ENCODE measurements at places on chromosomes 1 and 21.
A peak's percentile ranks its signal among the peaks of the same experiment; 100 is the strongest.

- no peak for DNase-seq
Observed at GRCh38 chr1:226978432-226979114, 38.5 kb downstream of the COQ8A start.

DNA sequence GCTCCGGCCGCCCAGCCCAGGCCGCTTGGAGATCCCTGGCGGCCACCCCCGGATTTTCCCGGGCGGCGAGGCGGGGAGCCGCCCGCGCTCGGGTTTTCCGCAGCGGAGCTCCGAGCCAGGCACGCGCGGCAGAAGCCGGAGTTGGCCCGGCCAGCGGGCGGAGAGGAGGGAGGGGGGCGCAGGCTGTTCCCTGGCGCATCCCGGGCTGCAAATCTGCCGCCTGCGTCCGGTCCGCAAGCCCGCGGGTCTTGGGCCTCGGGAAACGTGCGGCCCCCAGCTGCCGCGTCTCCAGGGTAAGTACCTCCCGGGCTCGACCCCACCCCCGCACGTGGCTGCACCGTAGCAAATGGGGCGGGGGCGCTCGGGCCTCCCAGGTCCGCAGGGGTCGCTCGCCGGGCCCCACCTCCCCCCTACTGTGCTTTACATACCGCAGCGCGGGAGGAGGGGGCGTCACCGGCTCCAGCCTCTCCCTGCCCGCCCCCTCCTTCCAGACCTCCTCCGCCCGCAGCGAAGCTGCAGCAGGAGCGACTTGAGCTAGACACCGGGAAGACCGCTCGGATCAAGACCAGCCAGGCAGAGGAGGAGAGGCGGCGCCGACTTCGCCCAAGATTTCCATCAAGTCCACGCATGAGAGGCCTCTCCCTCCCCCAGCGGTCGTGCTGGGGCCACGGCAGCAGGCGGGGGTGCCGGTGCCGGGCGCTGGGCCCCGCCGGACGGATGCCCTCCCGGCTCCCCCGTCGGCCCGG is 1.6 kb downstream of the TMEM200B start:
- DNase-seq = no peak

DNA sequence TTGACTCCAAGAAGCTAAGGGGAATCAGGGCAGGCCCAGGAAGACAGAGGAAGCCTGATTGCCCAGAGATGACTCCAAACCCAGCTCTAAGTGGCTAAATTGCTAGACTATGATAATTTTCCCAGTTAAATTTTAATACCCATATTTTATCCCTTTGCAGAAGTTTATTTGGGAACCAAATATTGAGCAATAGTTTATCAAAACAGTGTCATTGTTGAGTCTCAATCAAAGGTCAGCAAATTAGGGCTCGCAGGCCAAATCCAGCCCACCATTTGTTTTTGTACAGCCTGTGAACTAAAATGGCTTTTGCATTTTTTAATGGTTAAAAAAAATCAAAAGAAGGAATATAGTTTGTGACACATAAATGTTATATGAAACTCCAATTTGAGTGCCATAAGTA is 47.1 kb downstream of the LBR start:
- DNase-seq = no peak

- DNase-seq = peak; percentile 28
Observed at GRCh38 chr1:67760030-67760821, 73.0 kb downstream of the GNG12 start.

DNA sequence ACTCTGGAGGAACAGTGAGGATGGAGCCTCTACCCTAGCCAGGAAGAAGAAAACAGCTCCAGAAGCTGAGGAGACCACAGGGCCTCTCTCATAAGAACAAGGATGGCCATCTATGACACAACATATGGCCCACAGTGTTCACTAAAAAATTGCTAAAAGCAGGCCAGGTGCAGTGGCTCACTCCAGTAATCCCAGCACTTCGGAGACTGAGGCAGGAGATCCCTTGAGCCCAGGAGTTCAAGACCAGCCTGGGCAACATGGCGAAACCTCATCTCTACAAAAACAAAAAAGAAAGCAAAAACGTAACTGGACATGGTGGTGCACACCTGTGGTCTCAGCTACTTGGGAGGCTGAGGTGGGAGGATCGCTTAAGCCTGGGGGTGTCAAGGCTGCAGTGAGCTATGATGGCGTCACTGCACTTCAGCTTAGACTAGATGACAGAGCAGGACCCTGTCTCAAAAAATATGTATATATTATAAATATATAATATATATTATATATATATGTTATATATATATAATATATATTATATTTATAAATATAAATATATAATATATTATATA is 103.1 kb downstream of the TOMM20 start:
- DNase-seq = no peak

DNA sequence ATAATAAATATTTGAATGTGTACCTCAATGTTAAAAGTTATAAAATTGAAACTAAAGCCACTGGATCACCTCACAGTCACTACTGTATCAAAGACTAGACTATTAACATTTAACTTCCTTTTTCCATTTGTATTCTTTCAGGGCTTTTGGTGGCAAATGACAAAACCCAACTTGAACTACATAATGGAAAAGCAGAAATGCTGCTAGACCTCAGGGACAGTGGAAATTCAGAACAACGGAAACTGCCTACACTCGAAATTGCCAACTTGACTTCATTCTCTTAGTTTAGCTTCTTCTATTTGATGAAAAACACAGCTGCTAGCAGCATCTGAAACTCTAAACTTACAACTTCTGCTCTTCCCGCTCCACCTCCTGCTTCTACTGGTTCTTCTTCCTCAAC is 34.9 kb upstream of the NTNG1 start:
- no peak for DNase-seq

- DNase-seq = no peak
Observed at GRCh38 chr21:29939924-29940275, at the start of gene GRIK1. Gene GRIK1, minus strand, starts transcription at chr21:29939996.

DNA sequence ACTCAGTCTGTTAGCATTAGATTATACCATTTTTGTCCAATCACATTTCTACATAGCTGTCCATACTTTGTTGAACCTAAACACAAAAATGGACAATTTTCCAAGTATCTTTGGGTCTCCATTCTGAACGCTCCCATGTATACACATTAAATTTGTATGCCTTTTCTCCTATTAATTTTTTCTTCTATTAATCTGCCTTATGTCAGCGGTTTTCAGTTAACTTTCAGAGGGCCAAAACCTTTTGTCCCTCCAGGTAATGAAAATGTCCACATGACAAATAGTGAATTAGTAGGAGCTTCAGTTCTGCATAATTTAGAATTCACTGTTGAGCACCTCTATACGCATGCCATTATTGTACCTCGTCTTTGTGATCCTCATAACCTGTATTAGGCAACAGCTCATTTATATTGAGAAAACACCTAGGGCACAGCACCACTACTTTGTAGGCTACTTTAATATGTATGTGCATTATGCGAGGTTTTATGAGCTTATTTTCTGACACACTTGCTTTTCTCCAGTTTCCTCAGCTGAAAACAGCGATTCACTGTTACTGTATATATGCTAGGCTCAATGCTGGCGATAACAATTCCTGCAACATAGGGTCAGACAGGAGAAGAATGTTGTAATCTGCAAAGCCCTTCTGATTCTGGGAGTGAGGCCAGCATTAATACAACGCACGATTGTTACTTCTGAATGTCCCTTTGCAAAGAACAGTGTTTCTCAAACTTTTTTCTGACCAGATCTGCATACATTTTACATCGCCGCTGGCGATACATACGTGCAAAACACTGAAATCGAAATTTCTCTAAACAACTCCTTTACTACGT is 1.1 kb upstream of the ABCD3 start:
- no peak for DNase-seq

- no peak for DNase-seq
Observed at GRCh38 chr1:108033550-108033951, 68.6 kb upstream of the VAV3 start.

- DNase-seq = no peak
Observed at GRCh38 chr1:47382399-47382983, 33.6 kb upstream of the FOXE3 start.

DNA sequence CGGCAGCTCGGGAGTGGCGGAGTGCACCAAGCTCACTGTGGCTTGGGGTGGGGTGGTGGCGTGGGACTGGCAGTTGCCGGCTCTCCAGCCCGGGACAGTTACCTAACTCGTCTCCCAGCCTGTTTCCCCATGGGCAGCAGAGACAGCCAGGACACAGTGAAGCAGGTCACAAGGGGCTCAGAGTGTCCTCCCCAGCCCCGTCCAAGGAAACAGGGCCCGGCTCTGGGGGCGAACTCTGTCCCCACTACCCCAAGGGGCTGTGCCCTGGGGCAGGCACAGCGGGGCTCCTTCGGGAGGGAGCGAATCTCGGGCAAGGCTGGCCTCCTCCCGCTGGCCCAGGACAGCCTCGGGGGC is 759 bp downstream of the GPR157 start:
- no peak for DNase-seq

- no peak for DNase-seq
Observed at GRCh38 chr1:5704561-5705514, 287.4 kb downstream of the NPHP4 start.

DNA sequence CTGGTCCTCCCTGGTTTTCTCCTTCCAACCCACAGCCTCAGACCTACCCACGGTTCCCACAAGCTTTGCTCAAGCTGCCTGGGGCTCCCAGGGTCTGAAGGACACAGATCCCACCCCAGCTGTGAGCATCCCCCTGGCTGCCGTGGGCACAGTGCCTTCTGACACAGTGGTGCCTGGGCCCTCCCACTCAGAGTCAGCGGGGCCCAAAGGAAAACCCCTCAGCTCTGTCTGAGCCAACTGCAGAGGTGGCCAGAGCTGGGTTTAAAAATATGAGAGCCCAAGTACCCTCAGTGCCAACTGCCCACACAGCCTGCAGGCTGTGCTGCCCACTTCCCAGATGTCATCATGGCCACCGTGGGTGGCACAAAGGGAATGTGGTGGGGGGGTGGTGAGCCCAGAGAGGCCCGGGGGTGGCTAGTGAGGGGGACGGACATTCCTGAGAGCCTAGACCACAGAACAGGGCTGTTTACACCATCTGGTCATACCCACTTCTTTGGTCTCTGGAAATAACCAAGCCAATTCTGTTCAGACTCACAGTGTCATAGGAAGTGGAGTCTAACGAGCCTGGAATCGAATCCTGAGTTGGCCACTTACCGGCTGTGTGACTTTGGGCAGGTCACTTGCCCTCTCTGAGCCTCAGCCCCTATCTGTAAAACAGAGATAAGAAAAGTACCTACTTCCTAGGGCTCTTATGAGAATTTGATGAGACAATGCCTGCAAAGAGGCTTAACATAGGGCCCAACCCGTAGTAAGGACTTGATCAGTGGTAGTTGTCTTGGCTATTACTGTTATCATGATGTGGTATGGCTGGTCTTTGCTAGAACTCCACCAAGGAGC is 85.5 kb downstream of the CAMK2N1 start:
- DNase-seq = no peak

DNA sequence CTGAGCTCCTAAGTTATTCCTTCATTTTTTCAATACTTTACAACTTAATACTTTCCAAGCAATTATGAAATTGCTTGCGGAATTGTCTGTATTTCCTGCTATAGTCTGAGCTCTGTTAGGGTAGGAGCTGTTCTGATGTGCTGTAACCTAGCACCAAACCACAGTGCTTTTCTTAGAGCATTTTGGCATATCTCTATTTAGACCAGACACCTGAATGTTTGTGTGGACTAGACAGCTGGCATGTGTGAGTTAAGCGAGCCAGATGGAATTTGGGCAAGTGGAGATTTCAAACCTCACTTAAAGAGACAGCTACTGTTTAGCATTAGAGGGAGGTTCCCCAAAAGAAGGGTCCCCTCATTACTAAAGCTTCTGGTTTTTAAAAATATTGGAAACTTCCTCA is 106.1 kb downstream of the RWDD3 start:
- DNase-seq = no peak

- DNase-seq = no peak
Observed at GRCh38 chr1:79355090-79355489, 348.6 kb upstream of the ADGRL4 start.

DNA sequence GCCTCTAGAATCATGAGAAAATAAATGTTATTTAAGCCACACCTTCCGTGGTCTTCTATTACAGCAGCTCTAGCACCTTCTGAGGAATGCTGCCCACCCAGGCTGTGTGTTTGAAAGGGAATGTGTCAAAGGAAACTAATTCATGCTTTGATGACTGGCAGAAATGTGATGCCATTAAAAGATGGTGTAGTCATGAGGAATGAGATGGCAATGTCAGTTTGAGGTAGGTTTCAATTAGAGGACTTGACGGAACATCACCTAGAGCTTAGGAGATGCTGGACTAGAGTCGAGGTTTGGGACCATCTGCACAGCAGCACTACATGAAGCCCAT is 10.6 kb downstream of the PDZK1 start:
- DNase-seq = no peak

DNA sequence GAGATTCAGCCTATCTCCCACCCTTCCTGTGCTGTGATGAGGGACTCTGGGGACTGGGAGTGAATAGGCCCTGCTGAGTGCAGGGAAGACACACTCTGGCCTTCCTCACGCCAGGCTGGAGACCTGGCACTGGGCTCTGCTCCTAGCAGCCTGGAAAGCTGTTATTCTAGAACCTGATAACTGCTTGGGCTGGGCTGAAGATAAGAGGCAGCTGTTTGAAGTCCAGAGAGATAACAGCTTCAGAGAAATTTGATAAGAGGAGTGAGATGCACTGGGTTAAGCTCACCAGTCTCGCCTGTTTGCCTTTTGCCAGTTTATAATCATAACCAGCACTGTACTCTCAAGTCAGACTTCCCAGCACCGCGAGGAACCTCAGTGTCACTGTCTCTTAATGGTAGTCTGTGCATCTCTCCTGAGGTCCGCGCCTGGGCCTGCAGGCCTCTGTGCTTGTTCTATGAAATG is 46.6 kb upstream of the GPR37L1 start:
- no peak for DNase-seq

DNA sequence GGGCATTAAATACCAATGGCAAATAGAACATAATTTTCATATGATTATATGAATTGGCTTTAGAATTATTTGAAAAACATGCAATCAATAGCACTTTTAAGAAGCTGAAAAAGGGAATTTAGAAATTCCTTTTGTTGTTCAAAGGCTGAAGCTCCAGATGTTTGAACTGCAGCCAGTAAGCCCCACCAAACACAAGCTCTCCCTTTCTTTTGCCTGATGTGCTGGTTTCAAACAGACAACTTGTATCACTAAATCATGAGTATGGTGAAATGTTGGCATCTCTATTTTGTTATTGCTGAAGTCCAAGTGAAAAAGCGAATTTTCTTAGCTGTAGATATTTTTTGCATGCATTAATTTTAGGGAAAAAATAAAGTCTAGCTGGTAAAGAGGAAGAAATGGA is 27.5 kb upstream of the NCAM2 start:
- DNase-seq = no peak

DNA sequence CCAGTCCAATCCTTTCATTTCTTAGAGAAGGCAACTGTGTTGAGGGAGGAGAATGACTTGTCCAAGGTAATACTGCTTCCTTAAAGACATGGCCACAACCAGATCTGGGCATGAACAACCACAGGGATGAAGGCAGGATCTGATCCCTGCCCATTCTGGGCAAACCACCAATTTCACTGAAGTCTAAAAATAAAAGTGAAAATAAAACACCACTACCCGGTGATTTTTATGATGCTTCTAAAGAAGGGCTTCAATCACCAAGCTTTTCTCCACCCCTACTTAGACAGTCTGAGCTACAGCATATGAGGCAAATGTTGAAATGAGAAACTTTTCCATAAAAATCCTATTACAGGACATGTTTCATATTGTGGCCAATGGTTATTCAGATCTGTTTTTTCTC is 133.0 kb downstream of the PTPN14 start:
- no peak for DNase-seq

Measured in stimulated activated CD8-positive, alpha-beta memory T cell treated with anti-CD3 and anti-CD28 coated beads, Interleukin-4, amount 100 ng/mL, for 1 hour (primary cell).